Retina (tissue), 1 donor: ENCODE measurements at places on chromosomes 7 and 10.

DNA sequence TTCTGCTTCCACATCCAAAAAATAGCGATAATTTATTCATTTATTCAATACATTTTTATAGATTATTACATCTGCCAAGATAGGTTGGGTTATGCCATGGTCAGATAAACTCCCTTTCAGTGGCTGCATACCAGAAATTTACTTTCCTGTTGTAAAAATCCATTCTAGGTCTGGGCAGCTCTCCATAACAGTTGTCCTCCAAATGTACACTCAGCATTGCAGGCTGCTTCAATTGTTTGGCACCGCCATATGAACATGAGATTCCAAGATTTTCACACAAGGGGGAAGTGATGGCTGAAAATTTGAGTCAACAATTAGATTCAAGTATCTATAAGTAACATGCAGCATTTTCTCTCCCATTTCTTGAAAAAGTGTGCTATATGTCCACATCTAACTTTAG is 568.7 kb downstream of the ETV1 start:
- DNase-seq: no peak

DNA sequence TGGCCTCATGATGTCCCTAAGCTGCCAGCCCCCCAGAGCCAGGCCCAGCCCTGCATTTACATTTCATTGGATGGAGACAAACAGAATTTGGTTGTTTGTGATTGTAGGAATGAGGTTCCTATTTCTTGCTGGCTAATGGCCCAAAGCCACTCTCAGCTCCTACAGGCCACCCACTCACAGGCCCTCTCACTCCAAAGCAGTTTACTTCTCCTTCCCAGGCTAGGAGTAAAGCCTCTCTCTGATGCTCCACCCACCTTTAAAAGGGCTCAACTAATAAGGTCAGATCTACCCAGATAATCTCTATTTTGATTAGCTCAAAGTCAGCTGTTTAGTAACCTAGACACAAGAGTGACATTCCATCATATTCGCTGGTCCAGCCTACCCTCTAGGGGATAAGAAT is 11.2 kb upstream of the CUZD1 start:
- no peak for DNase-seq

- no peak for DNase-seq
These were observed 260.2 kb upstream of the PRKCQ start for GRCh38 chr10:6840201-6840691.

DNA sequence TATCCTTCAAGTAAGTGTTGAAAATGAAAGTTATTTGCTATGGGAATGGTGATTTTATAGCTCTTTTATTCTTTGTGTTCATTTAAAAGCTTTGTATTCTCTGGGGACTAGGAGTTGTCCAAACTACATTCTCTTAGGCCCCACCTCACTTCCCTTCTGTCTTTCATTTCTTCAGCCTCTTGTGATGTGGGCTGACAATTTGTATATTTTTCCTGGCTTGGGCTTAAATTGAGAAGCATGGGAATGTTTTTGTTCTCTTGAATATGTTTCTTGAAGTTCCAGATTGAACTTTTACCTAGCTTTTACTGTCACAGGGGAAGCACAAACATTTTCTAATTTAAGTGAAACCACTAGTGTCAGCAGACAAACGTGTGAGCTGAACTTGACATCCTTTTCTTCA is 27.9 kb downstream of the BBS9 start:
- no peak for DNase-seq

- no peak for DNase-seq
These were observed 29.9 kb downstream of the BMPR1A start for GRCh38 chr10:86786368-86786767.

DNA sequence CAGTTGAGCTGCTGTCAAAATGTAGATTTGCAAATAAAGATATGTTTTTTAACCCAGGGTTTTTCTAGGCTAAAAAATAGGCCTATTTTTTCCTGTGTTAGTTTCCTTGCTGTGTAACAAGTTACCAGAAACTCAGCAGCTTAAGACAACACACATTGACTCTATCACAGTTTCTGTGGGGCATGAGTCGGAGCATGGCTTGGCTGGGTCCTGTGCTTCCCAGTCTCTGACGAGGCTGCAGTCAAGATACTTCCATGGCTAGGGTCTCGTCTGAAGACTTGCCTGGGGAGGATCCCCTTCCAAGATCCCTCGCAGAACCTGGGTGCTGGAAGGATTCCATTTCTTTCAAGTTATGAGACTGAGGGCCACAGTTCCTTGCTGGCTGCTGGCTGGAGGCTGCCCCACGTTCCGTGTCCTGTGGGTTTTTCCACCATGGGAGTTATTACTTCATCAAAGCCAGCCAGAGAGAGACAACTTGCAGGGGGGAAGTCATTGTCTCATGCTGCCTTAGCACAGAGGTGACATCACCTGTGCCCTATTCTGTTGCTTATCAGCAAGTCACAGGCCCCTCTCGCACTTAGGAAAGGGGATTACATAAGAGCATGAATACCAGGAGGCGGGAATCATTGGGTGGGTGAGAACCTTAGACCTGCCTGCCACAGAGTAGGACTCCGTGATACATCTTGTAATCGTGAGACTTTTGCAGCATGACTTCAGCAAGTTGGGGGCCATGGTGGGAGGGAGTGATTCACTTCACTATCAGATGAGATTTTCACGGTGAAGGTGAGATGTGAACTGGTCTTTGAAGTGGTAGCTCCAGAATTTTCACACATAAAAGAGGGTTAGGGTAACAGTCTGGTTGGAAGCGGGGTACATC is 77.9 kb downstream of the CCNY start:
- DNase-seq: no peak

GRCh38 chr7:50213622-50214017 is 90.9 kb upstream of the IKZF1 start:
- DNase-seq: no peak

- no peak for DNase-seq
These were observed 176.2 kb downstream of the PTEN start for GRCh38 chr10:88039496-88040200.

- no peak for DNase-seq
These were observed 1.5 kb upstream of the H2AZ2 start for GRCh38 chr7:44849259-44849884.

- no peak for DNase-seq
These were observed 67.4 kb upstream of the GNA12 start for GRCh38 chr7:2911466-2911865.

DNA sequence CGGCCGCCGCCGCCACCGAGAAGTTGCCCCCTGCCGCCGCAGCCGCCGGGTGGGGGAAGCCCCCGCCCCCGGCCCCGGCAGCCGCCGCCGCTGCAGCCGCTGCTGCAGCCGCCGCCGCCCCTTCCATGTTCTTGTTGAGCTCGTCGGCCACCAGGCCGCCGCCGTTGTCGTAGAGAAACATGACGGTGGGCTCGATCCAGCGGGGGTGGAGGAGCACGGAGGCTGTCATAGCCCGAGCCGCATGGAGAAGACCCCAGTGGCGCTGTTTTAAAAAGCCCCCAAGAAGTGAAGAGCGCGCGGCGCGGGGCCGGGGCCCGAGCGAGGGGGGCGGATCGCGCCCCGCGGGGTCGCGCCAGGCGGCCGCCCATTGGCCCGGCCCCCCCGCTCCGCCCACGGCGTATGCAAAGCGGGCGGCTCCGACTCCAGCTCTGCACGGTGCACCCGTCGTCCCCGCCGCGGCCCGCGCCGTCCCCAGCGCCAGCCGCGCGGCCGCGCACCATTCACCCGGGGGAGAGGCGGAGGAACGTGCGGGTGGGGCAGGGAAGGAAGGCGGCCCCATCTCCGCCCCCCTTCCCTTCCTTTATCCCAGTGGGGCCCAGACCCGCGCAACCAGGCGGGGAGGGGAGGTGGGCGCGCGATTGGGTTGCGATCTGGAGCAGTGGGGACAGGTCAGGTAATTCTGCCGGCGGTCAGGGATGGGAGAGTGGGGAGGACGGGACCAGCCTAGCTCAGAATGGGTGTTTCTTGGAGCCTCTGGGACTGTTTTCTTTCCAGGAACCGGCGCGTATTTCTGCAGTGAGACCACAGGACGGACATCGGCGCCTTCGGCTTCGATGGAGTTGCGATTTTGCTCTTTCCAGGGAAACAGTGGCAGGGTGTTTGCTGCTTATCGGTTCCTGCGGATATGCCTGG is at the start of gene HOXA13:
HOXA13 (minus strand) TSS at position 243 of the 912 bp plus-strand sequence; CDS start at position 229, 14 bp downstream.
- DNase-seq: peak; percentile 63

DNA sequence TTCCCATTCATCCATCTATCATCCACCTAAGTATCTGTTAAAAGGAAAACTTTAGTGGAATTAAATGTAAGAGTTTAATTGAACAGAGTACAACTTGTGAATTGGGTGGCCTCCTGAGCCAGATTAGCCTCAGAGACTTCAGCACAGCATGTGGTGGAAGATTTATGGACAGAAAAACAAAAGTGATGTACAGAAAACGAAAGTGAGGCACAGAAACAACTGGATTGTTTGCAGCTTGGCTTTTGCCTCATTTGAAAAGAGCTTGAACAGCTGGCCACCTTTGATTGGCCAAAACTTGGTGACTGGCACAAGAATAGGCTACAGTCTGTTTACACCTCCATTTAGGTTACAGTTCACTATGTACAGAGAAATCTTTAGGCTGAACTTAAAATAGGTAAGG is 1463.4 kb upstream of the CELF2 start:
- no peak for DNase-seq

GRCh38 chr7:20395511-20395910 is 64.8 kb downstream of the ITGB8 start:
- DNase-seq: no peak

DNA sequence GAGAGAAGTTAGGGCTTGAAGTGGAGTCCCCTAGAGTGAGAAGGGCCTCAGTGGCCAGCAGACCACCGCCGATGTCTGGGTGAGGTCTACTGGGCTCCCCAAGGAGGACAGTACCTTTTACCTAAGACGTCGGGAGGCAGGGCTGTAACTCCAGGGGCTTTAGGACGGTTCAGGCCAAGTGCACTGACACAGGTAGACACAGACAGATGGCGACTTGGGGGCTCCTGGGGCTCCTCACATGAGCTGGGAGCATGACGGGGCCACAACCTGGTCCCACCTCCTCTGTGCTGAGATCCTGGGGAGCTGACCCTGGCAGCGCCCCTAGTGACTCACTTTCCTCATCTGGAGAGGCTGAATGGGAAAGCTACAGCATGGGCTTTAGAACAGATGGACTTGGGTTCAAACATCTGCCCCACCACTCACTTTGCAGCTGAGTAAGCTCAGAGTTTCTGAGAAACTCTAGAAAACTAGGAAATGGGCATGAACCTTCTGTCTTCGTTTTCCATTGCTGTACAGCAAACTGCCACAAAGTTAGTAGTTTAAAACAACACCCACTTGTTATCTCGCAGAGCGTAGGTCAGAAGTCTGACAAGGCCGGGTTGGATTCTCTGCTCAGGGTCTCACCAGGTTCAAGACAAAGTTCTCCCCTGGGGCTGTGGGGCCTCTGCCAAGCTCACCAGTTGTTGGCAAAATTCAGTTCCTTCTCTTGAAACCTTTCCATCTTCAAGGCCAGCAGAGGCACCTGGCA is 4.7 kb upstream of the COMTD1 start:
- no peak for DNase-seq

GRCh38 chr10:60413306-60414012 is 23.8 kb upstream of the ANK3 start:
- no peak for DNase-seq

DNA sequence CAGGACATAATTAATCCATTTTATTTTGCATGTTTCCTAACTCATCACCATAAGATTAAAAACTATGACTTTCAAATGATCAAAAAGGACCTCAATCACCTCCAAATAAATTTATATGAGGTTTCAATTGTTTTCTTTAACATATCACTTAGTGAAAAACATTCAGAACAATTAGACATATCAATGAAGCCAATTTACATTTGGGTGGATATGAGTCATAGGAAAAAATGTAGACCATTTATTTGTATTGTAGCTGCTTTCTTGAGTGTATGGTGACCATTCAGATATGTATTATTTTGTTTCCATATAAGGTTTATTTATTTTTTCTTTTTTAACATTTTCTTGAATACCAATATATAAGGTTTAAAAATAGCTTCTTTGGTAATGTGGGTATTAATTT is 13.3 kb upstream of the EXOC6 start:
- no peak for DNase-seq

GRCh38 chr10:14333606-14334005 is 2.9 kb upstream of the FRMD4A start:
- DNase-seq: no peak

DNA sequence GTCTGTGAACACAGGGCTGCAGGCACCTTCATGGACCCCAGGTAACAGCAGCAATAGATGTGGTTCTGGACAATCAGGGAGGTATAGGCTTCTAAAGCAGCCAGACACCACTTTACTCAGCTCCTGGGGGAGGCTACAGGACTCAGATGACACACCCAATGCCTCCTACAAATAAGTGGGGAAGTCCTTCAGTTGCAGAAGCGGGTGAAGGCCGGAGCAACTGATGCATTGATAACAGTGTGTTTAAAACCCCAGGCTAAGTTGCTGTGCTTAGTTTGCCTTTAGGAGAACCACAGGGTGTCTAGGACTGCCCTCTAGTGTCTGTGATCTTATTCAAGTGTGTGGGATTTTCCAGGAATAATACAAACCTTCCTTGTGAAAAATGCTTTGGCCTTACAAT is 5.9 kb upstream of the ITGA8 start:
- peak; percentile 26 for DNase-seq

DNA sequence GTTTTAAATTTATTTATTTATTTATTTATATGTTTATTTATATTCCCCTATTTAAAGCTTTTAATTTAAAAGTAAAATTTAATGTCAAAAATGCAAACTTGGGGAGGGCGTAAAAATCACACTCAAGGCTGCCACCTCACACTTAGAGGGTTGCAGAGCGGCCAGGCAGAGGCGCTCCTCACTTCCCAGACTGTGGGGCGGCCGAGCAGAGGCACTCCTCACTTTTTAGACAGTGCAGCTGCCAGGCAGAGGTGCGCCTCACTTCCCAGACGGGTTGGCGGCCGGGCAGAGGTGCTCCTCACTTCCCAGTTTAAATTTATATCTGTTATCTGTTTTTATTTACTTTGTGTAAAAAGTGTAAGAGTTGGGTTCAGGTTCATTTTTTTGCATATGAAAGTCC is 10.0 kb upstream of the ZNF425 start:
- no peak for DNase-seq

GRCh38 chr10:44339218-44339617 is 45.7 kb downstream of the CXCL12 start:
- DNase-seq: no peak

GRCh38 chr7:112023282-112023681 is 182.9 kb downstream of the DOCK4 start:
- no peak for DNase-seq

DNA sequence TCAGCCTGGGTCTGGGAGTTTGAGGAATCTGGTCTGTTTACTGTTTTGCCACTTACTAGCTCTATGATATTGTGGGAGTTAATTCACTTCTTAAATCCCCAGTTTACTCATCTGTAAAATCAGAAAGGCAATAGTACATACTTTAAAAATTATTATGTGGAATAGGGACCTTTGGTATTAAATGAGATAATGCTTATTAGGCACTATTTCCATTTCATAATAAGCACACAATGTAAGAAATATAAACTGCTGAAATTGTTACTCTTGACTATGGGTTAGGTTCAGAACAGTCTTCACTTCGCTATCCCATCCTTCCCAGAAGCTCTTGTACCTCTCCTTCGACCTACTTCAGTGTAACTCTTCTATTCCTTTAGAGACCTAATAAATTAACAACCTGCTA is 47.2 kb downstream of the AGK start:
- DNase-seq: no peak

GRCh38 chr10:3516234-3516922 is 268.6 kb downstream of the KLF6 start:
- no peak for DNase-seq
